ENCODE measurements at places on chromosomes 7 and 10. TPM values are rescaled to one million over a fixed set of nuclear protein-coding genes. Genes with fewer than 3 reads are reported as not detected.

- DNase-seq: no peak
Measured at GRCh38 chr10:34235164-34235832, 579.8 kb downstream of the PARD3 start.

- DNase-seq: no peak
Measured at GRCh38 chr7:31432176-31432575, 81.7 kb upstream of the ITPRID1 start.

DNA sequence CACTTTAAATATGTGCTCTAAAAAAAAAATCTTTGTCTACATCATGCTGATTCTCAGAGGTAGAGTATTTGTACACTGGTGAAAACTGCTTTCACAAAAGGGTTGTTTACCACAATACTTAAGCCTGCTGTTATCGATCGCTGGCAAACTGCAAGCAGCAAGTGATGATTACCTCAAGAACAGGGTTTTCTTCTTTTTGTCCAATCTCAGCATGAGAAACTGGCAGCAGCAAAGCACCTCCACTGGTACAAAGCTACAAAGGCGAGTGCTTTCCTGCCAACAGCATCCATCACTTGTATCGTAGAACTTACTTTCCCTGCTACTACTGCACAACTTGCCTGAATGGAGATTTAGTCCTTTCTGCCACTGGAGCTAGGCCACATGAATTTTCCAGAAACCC lies 276.5 kb downstream of the DGKB start:
- DNase-seq: no peak

- DNase-seq: no peak
Measured at GRCh38 chr7:2488272-2488645, 12.1 kb upstream of the GRIFIN start.

DNA sequence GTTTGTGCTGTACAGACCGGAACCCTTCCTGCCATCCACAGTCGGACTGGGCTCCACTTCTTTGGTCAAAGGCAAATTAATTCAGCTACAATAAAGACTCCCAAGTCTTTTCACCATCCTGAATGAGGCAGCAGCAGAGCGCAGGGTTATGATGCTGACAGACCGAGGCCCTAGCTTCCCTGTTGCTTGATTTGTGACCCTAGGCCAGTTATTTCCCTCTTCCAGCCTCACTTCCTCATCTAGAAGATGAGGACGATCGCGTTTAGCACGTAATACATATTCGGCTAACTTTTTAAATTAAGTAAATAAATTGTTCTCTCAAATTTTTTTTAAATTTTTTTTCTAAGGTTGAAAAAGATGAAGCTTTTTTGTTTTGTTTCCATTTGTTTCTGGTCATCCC lies 18.1 kb downstream of the ADRB1 start:
- no peak for DNase-seq

Gene CYP2C9
- not detected for total RNA-seq

DNA sequence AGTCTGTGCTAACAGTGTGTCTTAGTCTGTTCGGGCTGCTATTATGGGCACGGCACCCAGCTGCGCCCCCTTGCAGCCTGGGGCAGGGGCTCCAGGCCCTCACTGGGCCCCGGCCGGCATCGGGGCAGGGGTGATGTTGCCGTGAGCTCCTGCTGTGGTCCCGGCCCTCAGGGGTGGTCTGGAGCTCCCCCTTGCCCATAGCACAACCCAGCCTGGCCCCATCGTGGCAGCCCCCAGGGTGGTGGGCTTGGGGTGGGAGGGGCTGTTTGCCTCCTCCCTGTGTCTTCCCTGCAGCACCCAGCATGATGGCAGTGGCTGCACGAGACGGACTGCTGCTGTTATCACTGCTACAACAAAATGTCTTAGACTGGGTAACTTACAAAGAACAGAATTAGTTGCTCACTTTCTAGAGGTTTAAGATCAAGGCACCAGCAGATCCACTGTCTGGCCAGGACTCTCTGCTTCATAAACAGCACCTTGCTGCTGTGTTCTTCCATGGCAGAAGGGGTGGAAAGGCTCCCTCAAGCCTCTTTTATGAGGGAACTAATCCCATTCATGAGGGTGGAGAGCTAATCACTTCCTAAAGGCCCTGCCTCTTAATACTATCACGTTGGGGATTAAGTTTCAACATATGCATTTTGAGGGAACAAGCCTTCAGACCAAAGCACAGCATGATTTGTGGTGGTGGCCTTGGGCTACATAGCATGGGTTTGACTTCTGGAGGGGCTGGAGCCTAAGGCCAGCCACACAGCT lies 149.5 kb downstream of the SEC23IP start:
- no peak for DNase-seq

DNA sequence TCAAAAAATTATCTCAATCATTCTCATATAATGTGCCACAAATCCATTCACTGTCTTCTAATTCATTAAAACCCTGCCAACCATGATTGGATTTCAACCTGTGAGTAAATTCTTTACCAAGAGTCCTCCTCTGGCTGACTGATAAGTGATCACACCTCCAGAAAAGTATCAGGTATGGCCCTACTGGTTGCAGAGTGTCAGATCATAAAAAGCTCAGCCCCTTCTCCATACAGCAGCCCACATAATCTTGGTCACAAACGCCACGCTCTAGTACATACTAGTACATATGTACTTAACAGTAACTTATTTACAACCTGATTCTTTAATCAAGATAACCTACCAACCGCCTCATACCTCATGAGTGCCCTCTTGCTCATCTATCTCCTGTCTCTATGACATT lies 26.1 kb downstream of the UBE2H start:
- DNase-seq: no peak

DNA sequence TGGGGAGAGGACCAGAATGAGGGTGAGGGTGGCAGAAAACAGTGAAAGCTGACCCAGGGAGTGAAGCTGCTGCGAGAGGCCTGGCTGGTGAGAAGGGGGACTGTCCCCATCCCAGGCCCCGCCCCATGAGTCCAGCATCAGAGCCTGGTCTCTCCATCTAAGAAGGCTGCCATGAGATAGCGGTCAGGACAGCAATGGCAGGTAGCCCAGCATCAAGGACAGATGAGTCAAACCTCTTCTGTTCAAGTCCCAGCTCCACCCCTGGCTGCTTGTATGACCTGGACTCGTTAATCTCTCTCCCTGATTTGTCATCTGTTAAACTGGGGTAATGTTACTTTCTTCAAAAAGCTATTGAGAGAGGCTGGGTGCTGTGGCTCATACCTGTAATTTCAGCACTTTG lies 22.2 kb downstream of the GPNMB start:
- no peak for DNase-seq

Gene TAS2R5
- total RNA-seq: 0.93 TPM
